GM23338 (cell line): ENCODE measurements at places on chromosomes 3 and 15. TPM values are rescaled to one million over a fixed set of nuclear protein-coding genes. Genes with fewer than 3 reads are reported as not detected.

- H3K27me3 ChIP-seq = no peaks in the 10 kb centered on the region
- no peak overlapping the region for H3K4me3 ChIP-seq
- H3K4me1 ChIP-seq = peaks cover 45% of the 10 kb centered on the region
- no peak for DNase-seq
- peaks cover 26% of the 10 kb centered on the region for H3K36me3 ChIP-seq
- peak overlapping the region; percentile 52; the same call in 1 of the 2 replicates for H3K27ac ChIP-seq
Measured at GRCh38 chr15:92921215-92922131, 21.3 kb downstream of the CHD2 start.

GRCh38 chr3:197750858-197751737, 1.4 kb downstream of the FYTTD1 start:
- no peak overlapping the region for H3K27ac ChIP-seq
- peaks cover 54% of the 10 kb centered on the region for H3K27me3 ChIP-seq
- no peaks in the 10 kb centered on the region for H3K36me3 ChIP-seq
- H3K4me3 ChIP-seq = peak overlapping the region; percentile 91
- no peak for DNase-seq

Gene NAALADL2
- 2.6 TPM in 1 of 2 replicates, not detected in the other for total RNA-seq

DNA sequence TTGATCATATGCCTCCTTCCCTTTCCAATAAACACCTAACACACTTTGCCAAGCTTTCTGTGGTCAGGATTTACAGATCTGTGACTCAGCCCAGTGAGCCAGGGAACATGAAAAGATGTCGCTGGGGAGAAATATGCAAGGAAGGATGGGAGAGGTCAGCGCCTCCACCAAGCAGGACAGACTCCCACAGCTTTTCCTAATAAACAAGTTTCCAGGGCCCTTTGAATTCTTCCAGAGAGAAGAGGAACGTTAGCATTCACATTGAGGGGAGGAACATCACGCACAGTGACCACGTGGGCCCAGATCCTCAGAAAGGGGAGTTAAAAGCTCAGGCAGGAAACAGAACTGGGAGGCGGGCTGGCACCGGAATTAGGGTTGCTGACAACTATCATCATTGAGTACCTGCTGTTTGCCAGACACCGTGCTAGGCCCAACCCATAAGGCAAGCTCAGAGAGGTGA, 33.3 kb upstream of the MRPS22 start:
- H3K4me1 ChIP-seq = no peaks in the 10 kb centered on the region; the same call in 1 of the 2 replicates
- no peak overlapping the region for H3K4me3 ChIP-seq
- H3K27ac ChIP-seq = no peak overlapping the region
- no peaks in the 10 kb centered on the region for H3K27me3 ChIP-seq
- no peak for DNase-seq
- H3K36me3 ChIP-seq = no peaks in the 10 kb centered on the region

GRCh38 chr15:86066174-86066834, 13.4 kb upstream of the AGBL1 start:
- H3K4me1 ChIP-seq = peaks cover 5% of the 10 kb centered on the region; the same call in 1 of the 2 replicates
- H3K4me3 ChIP-seq = no peak overlapping the region
- DNase-seq = no peak
- no peaks in the 10 kb centered on the region for H3K27me3 ChIP-seq

DNA sequence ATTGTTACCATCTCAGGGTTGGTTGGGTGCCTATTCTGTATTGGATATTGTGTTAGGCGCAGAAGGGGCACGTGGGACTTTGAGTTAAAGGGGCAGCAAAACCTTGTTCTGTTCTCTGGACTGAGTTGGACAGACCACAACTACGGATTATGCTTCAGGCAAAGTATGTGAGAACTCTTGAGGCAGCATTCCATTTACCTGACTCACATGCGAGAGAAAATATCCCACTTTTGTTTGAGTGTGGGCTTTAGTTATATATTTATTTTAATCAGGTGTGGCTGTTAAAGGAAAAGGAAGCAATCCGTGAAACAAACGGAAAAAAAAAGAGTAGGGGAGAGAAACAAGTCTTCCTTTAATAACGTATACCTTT, 627 bp upstream of the PLS1 start:
- 0 out of 2 replicates have a peak overlapping the region, but pooled peaks have one; percentile 64 for H3K27ac ChIP-seq
- H3K27me3 ChIP-seq = peaks cover 7% of the 10 kb centered on the region; the same call in 1 of the 2 replicates
- no peaks in the 10 kb centered on the region for H3K36me3 ChIP-seq
- H3K4me1 ChIP-seq = peaks cover 12% of the 10 kb centered on the region
- H3K4me3 ChIP-seq = peak overlapping the region; percentile 90

- no peaks in the 10 kb centered on the region for H3K36me3 ChIP-seq
- H3K4me1 ChIP-seq = peaks cover 22% of the 10 kb centered on the region
Measured at GRCh38 chr3:41075975-41076374, 123.3 kb upstream of the CTNNB1 start.

Gene PLEKHO2
- total RNA-seq = 27.8 and 29.4 TPM in 2 replicates

- H3K4me3 ChIP-seq = no peak overlapping the region
- no peak for DNase-seq
- H3K36me3 ChIP-seq = no peaks in the 10 kb centered on the region
- H3K27ac ChIP-seq = no peak overlapping the region
Measured at GRCh38 chr3:178707311-178708031, 171.2 kb downstream of the KCNMB2 start.

Gene CAMKV
- total RNA-seq = 80.1 and 83.0 TPM in 2 replicates

Gene SEC22C
- total RNA-seq = 48.3 and 52.3 TPM in 2 replicates

GRCh38 chr3:145801696-145802095, 359.3 kb downstream of the PLOD2 start:
- no peaks in the 10 kb centered on the region for H3K27me3 ChIP-seq
- no peak for DNase-seq
- H3K36me3 ChIP-seq = no peaks in the 10 kb centered on the region
- no peak overlapping the region for H3K4me3 ChIP-seq

Gene HTR3E
- total RNA-seq = not detected in 2 replicates

Gene VEPH1
- total RNA-seq = 31.8 and 33.8 TPM in 2 replicates
